Esophagus muscularis mucosa (tissue), 4 donors: ENCODE measurements at places on chromosomes 4 and X. TPM values are rescaled to one million over a fixed set of nuclear protein-coding genes. Genes with fewer than 3 reads are reported as not detected.

DNA sequence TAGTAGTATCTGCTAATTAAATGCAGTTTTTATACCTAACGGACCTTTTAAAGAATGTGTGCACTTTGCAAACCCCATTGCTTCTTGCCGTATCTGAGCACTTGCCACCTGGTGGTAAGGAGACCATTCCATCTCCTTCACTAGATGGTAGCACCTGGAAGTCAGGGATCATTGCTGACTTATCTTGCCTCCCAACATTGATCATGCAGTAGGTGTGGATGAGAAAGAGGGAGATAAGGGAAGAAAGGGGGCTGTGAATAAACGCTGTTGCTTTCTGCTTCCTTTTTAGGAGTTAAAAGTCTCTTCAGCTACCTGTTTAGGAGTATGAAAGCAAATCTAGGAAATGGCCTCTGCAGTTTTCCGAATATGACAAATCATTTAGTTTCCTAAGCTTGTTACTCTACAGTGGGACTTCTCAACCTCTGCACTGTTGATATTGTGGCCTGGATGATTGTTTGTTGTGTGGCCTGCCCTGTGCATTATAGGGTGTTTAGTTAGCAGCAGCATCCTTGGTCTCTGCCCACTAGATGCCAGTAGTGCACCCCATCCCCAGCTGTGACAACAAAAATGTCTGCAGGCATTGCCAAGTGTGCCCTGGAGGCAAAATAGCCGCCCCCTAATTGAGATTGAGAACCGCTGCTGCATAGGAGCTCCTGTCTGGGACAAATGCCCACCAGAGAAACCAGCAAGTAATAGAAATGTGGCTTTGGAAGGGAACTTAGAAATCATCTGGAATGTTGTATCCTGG lies 38.8 kb downstream of the GAB1 start:
- peaks cover 87% of the 10 kb centered on the region for H3K4me1 ChIP-seq
- no peaks in the 10 kb centered on the region for H3K27me3 ChIP-seq
- no peaks in the 10 kb centered on the region for H3K36me3 ChIP-seq
- H3K27ac ChIP-seq: peak overlapping the region; percentile 83
- H3K4me3 ChIP-seq: no peak overlapping the region
- no peak for DNase-seq

DNA sequence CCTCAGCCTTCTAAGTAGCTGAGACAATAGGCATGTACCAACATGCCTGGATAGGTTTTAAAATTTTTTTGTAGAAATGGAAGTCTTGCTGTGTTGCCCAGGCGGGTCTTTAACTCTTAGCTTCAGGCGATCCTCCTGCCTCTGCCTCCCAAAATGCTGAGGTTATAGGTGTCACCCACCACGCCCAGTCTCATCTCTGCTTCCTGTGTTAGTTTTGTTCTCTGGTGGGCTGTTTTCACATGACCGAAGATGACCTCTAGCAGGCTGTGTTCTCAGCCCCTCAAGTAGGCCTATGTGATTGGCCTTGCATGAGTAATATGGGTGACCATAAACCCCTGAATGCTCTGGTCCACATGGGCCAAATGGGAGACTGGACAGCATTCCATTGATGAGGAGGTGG lies 56.8 kb upstream of the MSANTD1 start:
- H3K4me1 ChIP-seq: no peaks in the 10 kb centered on the region
- H3K27me3 ChIP-seq: no peaks in the 10 kb centered on the region
- no peak for DNase-seq
- no peak overlapping the region for H3K27ac ChIP-seq

GRCh38 chrX:68758671-68759070 lies 70.2 kb upstream of the EFNB1 start:
- no peak overlapping the region for H3K4me3 ChIP-seq
- H3K27me3 ChIP-seq: no peaks in the 10 kb centered on the region
- DNase-seq: no peak
- peaks cover 58% of the 10 kb centered on the region for H3K4me1 ChIP-seq

GRCh38 chrX:102067966-102068723 lies 57.3 kb upstream of the TCEAL2 start:
- no peak overlapping the region for H3K4me3 ChIP-seq
- no peak overlapping the region for H3K27ac ChIP-seq
- no peak for DNase-seq
- no peaks in the 10 kb centered on the region for H3K36me3 ChIP-seq
- no peaks in the 10 kb centered on the region for H3K27me3 ChIP-seq

The PSAPL1 gene
- total RNA-seq: not detected

The F11 gene
- total RNA-seq: not detected

The HSFX1 gene
- total RNA-seq: 1.2 TPM

The SAGE1 gene
- not detected for total RNA-seq
